ENCODE measurements at places on chromosomes 1 and 21. TPM values are rescaled to one million over a fixed set of nuclear protein-coding genes. Genes with fewer than 3 reads are reported as not detected.
A peak's percentile ranks its signal among the peaks of the same experiment; 100 is the strongest.

The TRIM63 gene
- total RNA-seq, result not detected

The BTG2 gene
- total RNA-seq, result 80.0 TPM

- peak; percentile 78 for DNase-seq
Measured at GRCh38 chr1:26164036-26164860, 4.5 kb downstream of the C1orf232 start.

The PDC gene
- not detected for total RNA-seq

- no peak for DNase-seq
Measured at GRCh38 chr1:165207853-165208515, 148.5 kb downstream of the LMX1A start.

DNA sequence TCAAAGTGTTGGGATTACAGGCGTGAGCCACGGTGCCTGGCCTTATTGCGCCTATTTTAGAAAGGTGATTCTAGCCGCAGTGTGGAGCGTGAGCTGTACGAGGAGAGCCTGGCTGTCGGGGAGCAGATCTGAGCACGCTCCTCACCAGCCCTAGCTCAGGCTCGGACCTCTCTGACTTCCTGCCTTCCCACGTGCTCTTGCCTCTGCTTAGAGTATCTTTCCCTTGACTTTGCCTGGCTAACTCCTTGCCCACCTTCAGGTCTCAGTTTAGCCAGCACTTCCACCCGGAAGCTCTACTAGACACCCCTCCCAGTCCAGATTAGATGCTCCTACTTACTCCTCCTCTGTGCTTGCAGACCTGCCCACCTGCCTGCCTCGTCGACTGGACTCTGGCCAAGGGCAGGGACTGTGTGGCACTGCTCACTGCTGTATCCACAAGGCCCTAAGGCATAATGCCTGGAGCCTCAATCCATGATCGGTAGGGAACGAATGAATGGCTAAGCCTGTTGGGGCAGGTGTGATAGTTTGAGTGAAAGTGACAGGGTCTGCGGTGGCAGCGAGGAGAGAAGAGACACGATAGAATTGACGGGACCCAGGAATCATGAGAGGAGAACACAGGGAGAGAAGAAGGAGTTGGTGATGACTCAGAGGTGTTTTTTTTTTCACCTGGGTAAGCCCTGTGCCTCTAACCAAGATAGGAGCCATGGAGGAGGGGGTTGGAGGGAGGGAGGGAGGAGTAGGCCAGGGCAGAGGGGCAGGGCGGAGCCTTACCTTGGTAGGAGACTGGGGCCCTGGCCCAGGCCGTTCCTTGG is 28.1 kb upstream of the WASF2 start:
- no peak for DNase-seq

The MGST3 gene
- total RNA-seq, result 156 TPM

The FCER1A gene
- total RNA-seq, result not detected

Data from endothelial cell (in vitro differentiated cells).